HFF-Myc (cell line): ENCODE measurements at places on chromosomes 16 and 17.

GRCh38 chr16:14303639-14304394 is 232.7 kb downstream of the MRTFB start:
- no peak for DNase-seq

DNA sequence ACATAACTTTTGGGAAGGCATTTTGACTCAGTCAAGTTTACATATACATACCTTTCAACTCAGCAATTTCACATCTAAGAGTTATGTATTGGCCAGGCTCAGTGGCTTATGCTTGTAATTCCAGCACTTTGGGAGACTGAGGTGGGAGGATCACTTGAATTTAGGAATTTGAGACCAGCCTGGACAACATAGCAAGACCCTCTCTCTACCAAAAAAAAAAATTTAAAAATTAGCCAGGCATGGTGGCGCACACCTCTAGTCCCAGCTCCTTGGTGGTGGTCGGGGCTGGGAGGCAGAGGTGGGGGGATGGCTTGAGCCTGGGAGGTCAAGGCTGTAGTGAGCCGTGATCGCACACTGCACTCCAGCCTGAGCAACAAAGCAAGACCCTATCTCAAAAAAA is 79.3 kb downstream of the AATF start:
- no peak for DNase-seq

- no peak for DNase-seq
Observed at GRCh38 chr17:18368946-18369345, 5.6 kb upstream of the SHMT1 start.

GRCh38 chr16:9241177-9241576 is 149.7 kb downstream of the HAPSTR1 start:
- no peak for DNase-seq

- DNase-seq: no peak
Observed at GRCh38 chr17:65441053-65441605, 120.3 kb downstream of the AXIN2 start.

DNA sequence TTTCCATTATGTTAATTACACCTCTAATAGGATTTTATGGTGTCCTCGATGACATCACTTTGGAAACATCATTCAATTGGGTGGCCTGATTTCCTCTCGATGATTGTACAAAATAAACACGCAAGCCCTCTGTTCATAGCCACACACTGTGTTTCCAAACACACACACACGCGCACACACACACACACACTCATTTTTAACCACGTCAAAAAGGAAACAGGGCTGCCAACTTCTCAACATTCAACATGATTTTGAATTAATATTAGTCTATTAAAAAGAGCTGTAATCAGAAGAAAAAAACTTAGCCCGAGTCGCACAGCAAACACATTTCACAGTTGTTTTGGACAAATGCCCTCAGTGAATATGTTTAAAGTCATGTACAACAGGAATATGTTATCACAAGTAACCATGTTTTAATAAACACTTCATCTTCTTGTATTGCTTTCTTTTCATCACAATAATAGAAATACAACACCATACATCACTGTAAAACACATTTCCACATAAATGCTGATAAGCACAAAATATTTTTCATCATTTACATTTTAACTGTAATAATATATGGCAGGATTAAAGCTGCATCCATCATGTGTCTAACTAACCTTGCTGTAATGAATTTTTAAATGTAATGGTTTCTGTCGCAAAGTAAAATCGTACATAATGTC is 219.1 kb upstream of the IRX3 start:
- DNase-seq: no peak

DNA sequence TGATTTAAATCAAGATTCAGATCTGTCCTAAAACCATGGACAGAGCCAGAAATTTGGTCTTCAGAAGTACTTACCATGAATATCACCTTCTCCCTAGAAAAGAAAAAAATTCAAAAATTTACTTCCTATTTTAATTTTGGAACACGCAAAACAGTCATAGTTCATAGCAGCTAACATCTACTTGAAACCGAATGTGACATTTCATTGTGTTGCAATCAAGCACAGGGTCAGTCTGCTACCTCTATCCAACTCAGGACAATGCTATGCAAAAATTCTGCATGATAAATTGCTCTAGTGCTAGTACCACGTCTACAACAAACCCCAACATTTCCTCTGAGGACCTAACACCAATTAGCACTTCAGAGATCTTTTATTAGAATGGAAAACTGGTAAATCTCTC is 7.7 kb downstream of the JPT1 start:
- no peak for DNase-seq

DNA sequence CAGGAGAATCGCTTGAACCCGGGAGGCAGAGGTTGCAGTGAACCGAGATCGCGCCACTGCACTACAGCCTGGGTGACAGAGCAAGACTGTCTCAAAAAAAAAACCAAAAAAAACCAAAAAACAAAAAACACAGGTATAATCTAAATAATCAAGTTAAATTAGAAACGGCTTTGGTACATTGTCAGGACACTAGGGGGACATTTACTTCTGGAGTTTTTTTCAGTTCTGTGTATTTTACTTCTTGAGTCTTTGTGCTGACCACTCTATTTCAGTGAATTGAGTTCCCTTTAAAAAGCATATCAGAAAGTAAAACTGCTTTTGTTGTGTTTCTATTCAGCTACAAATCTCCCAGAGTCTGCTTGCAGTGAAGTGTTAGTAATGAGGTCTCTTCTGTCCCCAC is 36.3 kb downstream of the DHRS7B start:
- DNase-seq: no peak

DNA sequence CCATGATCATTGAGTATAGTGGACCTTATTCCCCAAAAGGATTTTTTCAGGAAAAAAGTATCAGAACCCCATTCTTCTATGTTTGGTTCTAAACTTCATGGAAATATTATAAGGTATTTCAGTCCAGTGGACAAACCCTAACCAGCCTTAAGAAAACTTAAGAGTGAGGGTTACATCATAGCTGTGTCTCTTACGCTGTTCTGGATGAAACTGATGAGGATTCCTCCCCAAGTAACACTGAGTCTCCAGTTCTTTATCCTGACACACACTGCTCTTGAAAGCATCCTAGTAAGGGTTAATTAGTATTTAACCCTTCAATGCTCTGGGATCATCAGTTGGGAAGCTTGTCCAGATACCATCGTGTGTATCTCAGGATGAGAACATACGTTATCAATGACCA is 5.0 kb downstream of the LYRM1 start:
- no peak for DNase-seq

GRCh38 chr17:80941171-80941570 is 50.5 kb upstream of the CHMP6 start:
- DNase-seq: no peak

DNA sequence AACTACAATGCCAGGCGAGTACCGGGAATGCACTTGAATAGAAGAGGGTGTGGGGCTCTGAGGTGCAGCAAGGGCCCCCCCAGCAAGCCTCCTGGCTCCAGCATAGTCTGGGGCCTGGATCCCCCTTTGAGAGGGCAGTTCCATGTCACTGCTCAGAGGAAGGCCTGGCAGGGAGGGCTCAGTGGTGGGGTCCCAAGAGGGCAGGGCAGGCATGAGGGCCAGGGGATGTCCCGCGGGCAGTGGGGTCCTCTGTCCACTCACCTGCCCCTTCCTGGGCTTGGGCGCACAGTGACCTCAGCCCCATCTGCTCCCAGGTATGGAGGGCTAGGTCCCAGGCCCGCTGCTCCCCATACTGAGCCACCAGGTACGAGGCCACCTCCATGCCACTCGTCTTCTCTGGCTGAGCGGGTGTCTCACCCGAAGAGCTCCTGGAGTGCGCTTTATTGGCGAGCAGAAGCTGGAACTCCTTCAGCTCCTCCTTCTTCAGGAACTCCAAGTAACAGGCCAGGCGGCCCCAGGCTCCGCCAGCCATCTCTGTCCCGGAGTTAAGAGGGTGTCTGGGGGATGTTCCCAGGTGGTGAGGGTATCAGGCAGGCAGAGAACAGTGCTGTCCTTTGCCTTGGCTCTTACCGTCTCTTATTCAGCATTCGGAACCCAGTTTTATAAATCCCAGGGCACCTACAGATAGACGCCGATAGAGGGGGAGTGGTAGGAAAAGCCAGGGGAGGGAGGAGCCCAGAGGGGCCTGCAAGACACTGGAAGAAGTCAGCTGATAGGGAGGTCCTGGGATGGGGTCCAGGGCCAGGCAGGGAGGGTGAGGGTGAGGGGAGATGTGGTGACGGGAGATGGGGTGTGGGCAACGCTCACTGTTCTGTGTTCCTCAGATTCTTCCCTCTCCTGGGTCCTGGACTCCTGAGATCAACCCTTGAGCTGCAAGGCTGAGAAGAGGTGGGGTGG is 605 bp downstream of the NLRP1 start:
- no peak for DNase-seq

GRCh38 chr17:35705705-35706104 is 25.7 kb upstream of the RASL10B start:
- no peak for DNase-seq

DNA sequence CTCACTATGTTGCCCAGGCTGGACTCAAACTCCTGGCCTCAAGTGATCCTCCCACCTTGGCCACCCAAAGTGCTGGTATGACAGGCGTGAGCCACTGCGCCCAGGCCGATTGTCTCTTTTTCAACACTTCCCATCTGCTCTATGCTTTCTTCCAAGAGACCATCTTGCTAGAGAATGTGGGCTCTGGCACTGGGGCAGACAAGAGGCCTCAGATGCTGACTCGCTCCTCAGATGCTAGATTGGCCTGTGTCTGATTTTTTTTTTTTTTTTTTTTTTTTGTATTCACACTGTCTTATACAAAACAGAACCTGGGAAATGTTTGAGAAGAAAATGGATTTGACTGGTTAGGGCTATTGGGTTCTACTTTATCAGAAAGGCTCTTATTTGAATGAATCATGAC is 58.2 kb downstream of the CYB5D2 start:
- no peak for DNase-seq

GRCh38 chr17:37026531-37026869 is 77.7 kb downstream of the AATF start:
- DNase-seq: no peak

DNA sequence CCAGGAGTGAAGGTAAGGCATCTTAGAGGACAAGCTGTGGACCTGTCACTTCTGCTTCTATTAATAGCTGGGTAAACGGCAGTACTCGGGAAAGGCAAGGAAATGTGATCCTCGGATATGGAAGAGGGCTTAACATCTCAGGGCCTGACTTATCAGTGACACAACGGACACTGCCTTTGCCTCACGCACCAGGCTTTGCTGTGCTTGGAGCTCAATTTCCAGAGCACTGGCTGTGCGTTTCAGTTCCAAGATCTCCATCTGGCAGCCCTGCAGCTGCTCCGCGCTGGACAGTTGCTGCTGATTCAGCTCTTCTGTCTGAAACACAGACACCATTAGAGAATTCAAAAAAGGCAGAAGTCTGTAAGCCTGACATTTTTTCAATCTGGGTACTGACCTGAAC is 3.5 kb downstream of the KRT40 start:
- DNase-seq: no peak

GRCh38 chr16:56551796-56552738 is 12.8 kb upstream of the MT4 start:
- no peak for DNase-seq

DNA sequence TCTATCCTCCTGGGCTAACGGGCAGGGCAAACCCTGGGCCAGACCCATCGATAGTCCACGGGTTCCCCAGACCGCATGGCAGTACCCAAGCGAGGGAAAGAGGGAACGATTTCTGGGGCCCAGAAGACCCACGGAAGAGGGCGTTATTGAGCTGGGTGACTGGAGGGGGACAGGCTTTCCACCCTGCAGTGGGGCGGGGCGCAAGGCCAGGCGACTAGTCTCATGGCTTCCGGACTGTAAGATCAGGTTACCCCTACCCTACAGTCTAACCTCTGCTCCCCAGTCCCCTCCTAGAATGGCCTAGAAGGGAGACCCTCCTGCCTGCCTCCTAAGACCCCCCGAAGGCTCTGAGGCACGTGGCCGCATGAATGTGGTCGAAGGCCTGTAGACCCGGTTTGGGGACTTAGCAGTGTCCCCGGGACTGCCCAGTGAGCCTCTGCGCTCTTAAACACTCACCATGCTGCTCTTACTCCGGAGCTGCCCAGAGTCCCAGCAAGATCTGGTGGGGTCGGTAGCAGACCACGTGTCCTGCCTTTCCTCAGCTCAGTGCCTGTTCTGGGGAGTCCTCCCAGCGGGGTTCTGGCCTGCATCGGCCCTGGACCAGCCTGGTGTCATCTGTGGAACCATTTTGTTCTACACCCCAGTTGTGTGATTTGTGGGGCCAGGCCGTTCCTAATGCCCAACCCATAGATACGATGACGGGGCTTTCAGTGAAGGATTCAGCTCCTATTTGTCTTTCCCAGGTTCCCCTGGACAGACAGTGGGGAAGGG is 13.2 kb upstream of the AURKB start:
- DNase-seq: no peak

- DNase-seq: no peak
Observed at GRCh38 chr17:10111907-10112452, 86.4 kb downstream of the GAS7 start.

DNA sequence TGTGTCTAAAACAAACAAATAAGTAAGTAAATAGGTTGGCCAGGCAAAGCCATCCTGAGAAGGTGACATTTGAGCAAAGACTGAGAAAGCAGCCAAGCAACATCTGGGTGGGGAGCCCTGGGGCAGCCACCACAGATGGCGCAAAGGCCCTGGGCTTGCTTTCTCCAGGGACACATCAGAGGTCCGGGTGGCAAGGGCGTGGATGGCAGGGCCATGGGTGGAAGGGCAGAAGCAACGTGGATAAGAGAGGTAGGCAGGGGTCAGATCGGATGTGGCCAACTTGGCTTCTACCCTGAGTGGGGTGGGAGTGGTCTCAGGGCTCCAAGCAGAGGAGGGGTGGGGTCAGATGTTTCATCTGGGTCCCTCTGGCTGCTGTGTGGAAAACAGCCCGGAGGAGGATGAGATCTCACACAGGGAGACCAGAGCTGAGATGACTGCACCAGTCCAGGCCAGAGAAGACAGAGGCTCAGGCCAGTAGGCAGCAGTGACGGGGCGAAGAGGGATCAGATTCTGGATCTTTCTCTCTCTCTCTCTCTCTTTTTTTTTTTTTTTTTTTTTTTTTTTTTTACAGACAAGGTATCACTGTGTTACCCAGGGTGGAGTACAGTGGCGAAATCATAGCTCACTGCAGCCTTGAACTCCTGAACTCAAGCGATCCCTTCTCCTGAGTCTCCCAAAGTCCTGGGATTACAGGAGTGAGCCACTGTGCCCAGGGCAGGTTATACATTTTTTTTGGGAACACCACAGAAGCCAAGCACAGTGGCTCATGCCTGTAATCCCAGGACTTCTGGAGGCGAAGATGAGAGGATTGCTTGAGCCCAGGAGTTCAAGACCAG is 6.1 kb upstream of the SPN start:
- DNase-seq: no peak

DNA sequence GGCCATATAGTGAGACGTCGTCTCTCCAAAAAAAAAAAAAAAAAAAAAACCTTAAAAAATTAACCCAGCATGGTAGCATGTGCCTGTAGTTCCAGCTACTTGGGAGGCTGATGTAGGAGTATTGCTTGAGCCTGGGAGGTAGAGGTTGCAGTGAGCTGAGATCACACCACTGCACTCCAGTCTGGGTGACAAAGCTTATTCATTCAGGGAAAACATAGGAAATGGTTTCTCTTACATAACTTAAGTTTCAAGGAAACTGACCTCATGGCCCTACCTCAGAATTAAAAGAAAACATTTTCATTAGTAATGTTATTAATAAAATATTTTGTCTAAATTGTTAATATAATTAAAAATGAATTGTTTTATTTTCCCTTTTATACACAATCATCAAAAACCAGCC is 31.4 kb downstream of the COG1 start:
- DNase-seq: no peak

- DNase-seq: no peak
Observed at GRCh38 chr16:52526116-52526828, 20.7 kb downstream of the TOX3 start.

GRCh38 chr16:56087626-56088025 is 103.7 kb upstream of the GNAO1 start:
- no peak for DNase-seq
